NCI-H1048 (cell line): ENCODE measurements at places on chromosomes 12 and 14.

DNA sequence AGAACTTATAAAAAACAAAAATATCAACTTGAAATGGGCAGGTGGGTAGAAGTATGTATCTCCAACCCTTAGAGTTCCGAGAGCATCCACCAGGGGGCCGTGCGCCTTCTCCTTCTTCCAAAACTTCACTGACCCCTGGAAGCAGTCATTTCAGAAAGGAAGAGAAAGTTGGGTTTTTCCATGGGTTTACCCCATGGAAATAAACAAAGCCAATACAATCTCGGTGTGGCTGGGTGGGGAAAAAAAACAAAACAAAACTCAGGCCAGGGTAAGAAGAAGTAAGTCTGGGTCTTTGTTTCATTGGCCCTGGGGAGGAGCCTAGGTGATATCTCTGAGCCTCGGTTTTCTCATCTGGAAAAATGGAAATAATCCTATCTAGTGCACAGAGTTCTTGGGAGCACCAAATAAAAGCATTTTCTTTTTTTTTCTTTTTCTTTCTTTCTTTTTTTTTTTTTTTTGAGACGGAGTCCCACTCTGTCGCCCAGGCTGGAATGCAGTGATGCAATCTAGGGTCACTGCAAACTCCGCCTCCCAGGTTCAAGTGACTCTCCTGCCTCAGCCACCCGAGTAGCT lies 33.6 kb upstream of the HNF1A start:
- no peak for DNase-seq

DNA sequence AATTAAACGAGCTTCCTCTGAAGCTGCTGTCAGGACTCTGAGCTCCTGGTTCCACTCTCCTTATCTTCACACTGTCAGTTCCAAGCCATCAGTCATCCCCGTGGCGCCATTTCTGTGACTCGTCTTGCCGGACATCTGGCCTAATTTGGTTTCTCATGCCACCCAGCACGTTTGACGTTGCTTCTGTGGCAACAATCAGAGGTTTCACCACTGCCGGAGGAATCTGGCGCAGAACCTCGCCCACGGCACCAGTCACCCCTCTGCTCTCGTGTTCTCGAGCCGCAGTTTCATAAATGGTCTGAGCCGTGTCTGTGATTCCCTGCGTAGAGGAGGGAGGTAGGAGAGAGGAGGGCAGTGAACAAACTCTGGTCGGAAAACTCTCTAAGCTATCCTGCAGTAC lies 29.7 kb downstream of the BDKRB1 start:
- DNase-seq = no peak

GRCh38 chr14:93956514-93957332 lies 19.6 kb downstream of the ASB2 start:
- DNase-seq = no peak

GRCh38 chr14:87799400-87799799 lies 193.6 kb downstream of the GALC start:
- no peak for DNase-seq

- DNase-seq = peak; percentile 87
Observed at GRCh38 chr12:6532927-6533652, 1.2 kb upstream of the GAPDH start.

DNA sequence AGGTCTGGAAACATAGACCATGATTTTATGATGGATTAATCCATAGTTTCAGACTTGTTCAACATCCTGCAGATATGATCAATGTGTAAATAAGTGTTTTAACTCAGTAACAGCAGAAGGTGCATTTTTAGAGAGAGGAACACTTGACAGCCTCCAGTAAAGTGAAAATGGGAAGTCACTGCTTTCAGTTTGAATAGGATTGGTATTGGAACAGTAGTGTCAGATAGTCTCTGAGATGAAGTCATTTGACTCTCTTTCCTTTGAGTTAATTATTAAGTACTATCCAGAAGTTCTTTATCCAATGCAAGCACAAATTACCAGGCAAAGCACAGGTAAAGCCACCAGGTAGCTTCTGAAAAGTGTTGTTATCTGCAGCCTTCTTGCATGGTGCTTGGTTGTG lies 14.5 kb upstream of the NAV3 start:
- no peak for DNase-seq

- no peak for DNase-seq
Observed at GRCh38 chr12:94033784-94034183, 114.6 kb upstream of the PLXNC1 start.

DNA sequence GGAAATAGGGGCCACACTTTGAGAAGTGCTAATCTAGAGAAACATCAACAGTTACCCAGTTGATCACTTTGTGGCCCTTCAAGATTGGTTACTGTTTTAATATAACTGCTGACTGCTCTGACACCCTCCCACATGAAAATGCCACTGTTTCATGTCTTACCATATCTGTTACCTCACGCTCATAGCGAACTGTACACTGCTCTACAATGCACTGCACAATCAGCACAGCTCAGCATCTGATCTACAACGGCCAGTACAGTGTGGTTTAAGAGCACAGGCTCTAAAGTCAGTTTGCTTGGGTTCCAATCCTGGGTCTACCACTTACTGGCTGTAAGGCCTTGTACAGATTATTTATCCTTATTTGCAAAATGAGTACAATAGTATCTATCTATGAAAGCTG lies 39.1 kb downstream of the SPPL3 start:
- no peak for DNase-seq

- no peak for DNase-seq
Observed at GRCh38 chr12:105970885-105971284, 167.9 kb downstream of the NUAK1 start.

GRCh38 chr12:90333424-90333823 lies 621.6 kb downstream of the CCER1 start:
- DNase-seq = no peak

- DNase-seq = no peak
Observed at GRCh38 chr14:103423050-103423461, 37.8 kb downstream of the MARK3 start.

GRCh38 chr14:75223664-75224154 lies 47.3 kb upstream of the TMED10 start:
- DNase-seq = no peak

GRCh38 chr12:84950971-84951546 lies 38.5 kb upstream of the SLC6A15 start:
- no peak for DNase-seq

DNA sequence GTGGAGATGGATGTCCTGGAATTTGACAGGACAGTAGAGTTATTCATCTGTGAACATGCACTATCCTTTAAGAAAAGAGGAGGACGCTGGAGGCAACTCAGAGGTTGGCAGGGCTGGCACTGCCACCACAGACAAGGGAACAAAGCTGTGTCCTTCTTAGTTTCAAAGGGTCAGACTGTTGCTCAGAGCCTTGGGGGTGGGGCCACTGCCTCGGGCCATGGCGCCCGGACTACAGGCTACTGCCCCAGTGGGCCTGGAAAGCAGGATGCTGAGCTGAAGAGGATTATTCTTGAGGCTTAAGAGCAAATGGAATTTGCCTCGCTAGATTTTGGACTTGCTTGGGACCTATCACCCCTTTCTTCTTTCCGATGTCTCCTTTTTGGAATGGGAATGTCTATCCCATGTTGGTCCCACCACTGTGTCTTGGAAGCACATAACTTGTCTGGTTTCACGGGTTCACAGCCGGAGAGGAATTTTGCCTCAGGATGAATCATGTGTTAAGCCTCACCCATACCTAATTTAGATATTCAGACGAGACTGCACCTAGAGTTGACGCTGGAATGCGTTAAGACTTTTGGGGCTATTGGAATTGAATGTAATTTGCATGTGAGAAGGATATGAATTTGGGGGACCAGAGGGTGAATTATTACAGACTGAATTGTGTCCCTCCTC lies 114.8 kb upstream of the RFLNA start:
- no peak for DNase-seq

DNA sequence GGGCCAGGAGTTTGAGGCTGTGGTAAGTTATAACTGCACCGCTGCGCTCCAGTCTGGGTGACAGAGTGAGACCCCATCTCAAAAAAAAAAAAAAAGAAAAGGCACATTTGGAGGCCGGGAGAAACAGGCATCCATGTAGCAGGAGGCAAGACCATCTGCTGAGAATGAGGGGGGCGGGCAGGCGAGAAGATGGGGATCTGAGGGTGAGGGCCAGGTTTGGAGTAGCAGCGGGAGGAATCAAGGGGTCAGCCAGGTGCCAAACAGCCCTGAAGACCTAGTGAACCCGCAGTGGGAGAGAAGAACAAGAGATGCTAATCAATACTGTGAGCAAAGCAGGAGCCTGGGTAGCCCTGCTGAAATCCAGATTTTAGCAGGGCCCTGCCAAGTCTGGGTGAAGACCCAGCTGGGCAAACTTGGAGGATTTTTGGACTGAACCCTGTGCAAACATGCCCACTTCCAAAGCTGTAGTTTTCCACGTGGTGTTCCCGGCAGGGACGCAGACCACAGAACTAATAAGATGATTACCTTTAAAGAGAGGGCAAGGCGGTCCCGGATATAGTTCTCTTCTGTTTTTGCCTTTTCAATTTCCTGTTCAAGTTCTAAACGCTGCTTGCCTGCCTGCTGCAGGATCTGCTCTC lies 61.0 kb downstream of the NIN start:
- no peak for DNase-seq

DNA sequence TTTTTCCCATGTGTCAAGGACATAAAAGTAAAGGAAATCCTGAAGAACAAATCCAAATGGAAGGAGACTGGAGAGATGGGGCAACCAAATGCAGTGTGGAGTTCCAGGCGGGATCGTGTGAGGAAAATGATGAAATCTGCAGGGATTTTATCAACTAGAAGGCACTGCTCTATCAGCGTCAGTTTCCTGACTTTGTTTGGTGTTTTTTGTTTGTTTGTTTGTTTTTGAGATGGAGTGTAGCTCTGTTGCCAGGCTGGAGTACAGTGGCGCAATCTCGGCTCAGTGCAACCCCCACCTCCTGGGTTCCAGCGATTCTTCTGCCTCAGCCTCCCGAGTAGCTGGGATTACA lies 43.3 kb upstream of the GPR132 start:
- no peak for DNase-seq

GRCh38 chr12:121975021-121975420 lies 46.7 kb upstream of the BCL7A start:
- no peak for DNase-seq

DNA sequence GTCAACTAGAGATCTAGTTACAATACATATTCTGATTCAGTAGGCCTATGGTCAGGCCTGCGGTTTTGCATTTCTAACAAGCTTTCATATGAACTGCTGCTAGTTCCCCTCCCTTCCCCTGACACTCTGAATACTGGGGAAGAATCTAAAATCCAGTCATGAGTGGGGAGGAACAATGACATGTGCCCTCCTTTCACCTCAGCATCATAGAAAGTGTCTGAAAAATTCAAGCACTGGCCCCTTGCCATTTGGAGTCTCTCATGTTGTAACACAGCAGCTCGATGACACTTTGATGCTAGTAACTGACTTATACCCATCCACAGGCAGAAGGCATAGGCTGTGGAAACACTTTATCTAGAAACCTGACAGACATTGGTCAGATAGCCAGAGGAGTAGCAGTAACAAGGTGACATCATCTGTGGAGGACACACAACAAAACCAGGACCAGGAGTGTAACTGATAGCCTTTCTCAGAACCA lies 161.9 kb upstream of the RASSF8 start:
- no peak for DNase-seq

DNA sequence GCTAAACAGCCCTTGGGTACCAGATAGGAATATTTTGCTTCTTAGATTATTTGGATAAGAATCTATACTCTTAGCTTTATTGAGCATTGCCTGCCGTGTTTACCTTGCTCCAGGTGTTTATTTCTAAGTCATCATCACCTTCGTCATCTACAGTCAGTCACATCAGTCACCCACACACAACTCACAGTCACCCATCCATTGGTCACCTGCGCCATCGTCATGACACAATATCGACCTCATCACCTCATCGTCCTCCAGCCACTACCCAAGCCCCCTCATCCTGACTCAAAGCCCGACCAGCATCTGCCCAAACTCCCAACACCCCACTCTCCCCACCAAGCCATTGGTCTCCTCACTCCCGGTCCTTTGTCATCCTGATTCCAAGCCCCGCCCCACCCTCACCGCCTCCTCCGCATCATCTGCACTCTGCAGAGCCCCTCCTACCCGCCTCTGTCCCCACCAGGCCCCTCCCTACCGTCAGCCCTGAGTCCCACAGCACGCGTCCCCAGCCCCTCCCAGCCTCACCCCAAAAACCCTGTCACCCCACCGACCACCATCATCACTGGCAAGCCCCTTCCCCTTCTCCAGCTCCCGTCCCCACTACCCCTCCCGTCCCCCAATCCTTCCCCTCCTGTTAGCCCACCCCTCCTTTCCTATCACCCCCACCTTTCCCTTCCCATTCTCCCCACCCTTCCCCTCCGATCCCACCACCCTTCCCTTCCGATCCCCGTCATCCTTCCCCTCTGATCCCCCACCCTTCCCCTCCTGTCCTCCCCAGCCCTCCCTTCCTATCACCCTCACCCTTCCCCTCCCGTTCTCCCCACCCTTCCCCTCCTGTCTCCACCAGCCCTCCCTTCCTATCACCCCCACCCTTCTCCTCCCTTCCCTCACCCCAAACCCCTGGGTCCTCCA lies 9.8 kb downstream of the DLK1 start:
- no peak for DNase-seq

DNA sequence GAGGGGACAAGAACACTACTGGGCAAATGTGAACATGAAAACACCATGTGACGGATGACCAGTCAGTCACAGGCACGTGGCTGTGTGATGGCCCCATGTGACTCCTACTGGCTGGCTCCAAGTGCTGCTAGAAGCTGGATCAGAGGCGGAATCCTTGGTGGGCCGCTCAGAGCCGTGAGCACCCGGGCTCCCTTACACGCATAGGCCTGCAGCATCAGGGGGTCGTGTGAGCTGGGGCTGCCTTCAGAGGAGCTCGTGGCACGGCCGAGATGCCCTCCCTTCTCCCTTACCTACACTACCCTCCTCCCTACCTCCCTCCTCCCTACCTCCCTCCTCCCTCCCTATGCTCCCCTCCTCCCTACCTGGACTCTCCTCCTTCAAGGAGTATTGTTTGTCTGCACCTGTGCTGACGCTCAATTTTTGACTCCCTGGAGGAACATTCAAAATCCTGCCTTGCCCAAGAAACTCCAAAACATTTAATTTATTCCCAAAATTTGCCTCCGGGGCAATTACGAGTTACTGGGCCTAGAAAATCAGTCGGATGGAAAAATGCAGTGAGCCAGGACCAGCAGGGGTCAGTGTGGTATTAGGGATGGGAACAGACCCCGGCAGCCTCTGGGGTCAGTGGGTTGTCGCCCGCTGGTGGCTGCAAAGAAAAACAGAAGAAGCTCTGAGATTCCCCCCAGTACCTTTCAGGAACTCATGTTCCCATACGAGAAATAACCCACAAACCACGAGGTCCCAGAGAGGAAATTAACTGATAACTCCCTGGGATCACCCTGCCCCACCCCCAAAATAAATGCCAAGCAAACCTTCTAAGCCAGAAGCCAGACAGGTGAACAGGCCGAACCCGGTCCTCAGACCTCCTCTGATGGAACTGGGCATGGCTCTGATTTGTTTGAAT lies 61.3 kb downstream of the C14orf132 start:
- peak; percentile 51 for DNase-seq

GRCh38 chr14:65872536-65872935 lies 460.0 kb downstream of the FUT8 start:
- DNase-seq = no peak

GRCh38 chr12:66516133-66516532 lies 162.7 kb downstream of the GRIP1 start:
- DNase-seq = no peak

GRCh38 chr12:85179680-85180270 lies 100.2 kb upstream of the ALX1 start:
- no peak for DNase-seq

- no peak for DNase-seq
Observed at GRCh38 chr12:66740732-66741131, 61.9 kb upstream of the GRIP1 start.
